ENCODE measurements at places on chromosomes 1 and 21.

DNA sequence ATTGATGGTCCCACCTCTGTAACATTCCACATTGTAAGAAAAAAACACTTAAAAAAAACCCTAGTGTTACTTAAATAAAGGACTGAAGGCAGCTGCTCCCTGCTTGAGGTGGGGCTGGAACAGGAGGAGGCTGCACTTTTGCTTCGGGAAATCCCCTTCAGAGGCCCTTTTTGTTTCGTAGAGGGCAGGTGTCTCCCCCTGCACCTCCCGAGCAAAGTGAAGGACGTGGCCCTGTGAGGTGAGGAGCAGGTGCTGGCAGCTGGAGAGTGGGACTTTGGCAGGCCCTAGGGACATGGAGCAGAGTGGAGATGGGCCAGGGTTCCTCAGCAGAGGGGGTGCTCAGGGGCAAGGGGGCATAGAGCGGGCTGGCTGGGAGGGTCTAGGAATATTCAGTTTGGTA is 33.4 kb upstream of the WNT4 start:
- DNase-seq: peak; percentile 18

GRCh38 chr1:173868266-173869020 is at the start of gene ZBTB37:
Gene ZBTB37 (plus strand): TSS chr1:173868380. CDS start chr1:173870226, 1,846 bp downstream.
- DNase-seq: peak; percentile 93

- no peak for DNase-seq
These were observed 7.3 kb upstream of the HUNK start for GRCh38 chr21:31865429-31865970.

- DNase-seq: peak; percentile 73
These were observed 59.2 kb downstream of the ABCA4 start for GRCh38 chr1:94061513-94062443.

GRCh38 chr21:32306021-32306780 is 7.5 kb downstream of the MRAP start:
- no peak for DNase-seq

- no peak for DNase-seq
These were observed 147.7 kb downstream of the HUNK start for GRCh38 chr21:32020564-32020963.

DNA sequence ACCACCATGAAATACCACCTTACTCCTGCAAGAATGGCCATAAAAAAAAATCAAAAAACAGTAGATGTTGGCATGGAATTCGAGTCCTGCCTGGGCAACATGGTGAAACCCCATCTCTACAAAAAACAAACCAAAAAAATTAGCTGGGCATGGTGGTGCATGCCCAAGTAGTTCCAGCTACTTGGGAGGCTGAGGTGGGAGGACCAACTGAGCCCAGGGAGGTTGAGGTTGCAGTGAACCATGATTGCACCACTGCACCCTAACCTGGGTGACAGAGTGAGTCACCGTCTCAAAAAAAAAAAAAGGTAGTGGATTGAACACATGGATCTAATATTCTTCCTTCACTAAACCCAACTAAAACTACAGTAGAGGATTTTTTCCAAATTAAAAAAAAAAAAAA is 125.9 kb downstream of the CCDC185 start:
- no peak for DNase-seq

DNA sequence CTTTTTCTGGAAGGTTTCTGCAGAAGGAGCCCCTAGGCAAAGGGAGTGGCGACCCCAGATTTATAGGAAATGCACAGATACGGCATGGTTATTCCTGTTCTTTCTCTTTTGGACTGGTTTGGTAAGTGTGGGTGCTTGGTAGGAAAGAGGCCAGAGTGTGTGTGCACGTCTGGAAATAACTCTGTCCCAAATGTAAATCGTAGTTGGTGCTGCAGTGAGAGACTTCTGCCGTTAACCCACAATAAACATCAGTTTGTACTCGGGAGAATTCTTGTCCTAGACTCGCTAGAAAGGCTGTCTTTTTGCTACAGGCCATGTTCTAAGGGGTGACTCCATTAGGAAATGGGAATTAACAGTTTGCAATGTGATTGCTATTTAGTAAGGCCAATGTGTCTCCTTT is 779 bp downstream of the SLC44A3 start:
- peak; percentile 33 for DNase-seq

- no peak for DNase-seq
These were observed 14.7 kb downstream of the PEX14 start for GRCh38 chr1:10489291-10490055.

DNA sequence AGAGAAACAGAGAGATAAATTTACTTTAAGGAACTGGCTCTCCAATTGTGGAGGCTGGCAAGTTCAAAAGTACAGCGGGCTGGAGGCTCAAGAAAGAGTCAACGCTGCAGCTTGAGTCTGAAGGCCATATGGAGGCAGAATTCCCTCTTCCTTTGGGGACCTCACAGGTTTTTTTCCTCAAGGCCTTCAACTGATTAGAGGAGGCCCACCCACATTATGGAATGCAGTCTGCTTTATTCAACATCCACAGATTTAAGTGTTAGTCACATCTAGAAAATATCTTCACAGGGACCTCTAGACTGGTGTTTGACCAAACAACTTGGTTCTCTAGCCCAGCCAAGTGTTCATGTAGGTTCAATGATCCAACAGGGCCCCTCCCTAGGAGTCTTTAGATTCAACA is 117.8 kb downstream of the SLC35F3 start:
- no peak for DNase-seq

GRCh38 chr21:46210378-46211136 is 18.0 kb downstream of the LSS start:
- DNase-seq: no peak

GRCh38 chr21:42520628-42521253 is 7.1 kb downstream of the SLC37A1 start:
- no peak for DNase-seq

DNA sequence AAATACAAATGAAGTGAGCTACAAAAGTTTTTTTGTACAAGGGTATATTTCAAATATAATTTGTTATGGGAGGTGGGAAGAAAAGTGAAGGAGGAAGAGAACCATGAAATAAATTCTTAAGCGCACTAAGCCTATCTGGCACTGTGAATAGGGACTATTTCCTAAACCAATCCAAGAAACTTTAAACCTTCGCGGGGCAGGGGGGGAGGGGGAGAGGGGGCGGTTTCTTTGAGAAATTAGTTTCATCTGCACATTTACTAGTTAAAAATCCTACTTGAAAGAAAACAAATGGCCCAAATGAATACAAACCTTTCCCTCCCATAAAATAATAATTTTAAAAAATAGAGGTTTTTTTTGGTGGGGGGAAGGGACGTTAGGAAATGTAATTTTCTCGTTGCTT is 364 bp downstream of the GOLPH3L start:
- peak; percentile 24 for DNase-seq

DNA sequence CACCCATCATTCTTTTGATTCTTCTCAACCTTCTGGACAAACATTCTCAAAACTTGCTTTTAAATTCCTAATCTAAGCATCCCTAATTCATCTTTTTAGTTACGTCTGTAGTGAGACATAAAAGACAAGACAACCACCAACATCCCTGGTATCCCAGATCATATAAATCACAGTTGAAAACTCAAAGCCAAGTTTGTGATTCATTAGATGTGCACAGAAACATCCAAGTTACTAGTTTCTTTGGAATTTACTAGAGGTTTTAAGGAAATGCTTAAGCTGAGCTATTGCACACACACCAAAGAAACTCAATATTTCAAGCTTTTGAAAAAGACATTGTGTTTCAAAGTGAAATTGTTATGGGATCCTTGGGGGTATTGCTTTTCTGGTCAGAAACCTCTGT is 47.6 kb downstream of the ATP6V1G3 start:
- DNase-seq: peak; percentile 54

DNA sequence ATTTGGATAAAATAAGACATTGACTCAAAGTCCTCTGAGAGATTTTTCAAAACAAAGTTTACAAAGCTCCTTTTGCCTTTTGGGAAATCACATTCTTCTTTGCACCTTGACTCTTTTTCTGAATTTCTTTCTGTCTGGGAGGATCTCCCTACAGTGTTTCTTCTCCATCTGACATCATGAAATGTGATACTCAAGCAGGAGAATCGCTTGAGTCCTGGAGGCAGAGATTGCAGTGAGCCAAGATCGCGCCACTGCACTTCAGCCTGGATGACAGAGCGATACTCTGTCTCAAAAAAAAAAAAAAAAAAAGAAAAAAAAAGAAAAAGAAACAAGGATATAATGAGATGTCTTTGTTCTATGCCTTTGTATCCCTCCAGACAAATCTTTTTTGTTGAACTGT is 13.3 kb upstream of the GRIK1 start:
- DNase-seq: peak; percentile 7

GRCh38 chr1:160085686-160086455 is 4.5 kb downstream of the KCNJ9 start:
- DNase-seq: peak; percentile 79

GRCh38 chr1:46513536-46513935 is 23.9 kb downstream of the DMBX1 start:
- DNase-seq: no peak

DNA sequence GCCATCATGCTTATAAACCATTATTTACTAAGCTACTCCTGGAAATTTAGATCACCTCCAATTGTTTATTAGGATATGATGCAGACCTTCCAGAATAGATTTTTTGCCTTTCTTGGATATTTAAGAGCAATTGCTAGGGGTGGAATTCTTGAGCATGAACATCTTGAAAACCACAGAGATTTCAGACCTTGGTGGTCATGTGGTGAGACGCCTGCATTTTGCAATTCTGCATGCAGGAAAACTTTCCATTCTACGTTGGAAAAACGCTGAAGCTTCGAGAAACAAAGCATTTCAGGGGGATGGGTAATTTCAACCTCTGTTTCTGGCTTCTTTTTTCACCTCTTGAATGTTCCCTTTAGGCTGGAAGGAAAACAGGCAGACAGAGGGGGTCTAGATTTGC is 596.3 kb downstream of the KIF26B start:
- no peak for DNase-seq

GRCh38 chr1:223248770-223249140 is 105.7 kb upstream of the TLR5 start:
- DNase-seq: no peak

DNA sequence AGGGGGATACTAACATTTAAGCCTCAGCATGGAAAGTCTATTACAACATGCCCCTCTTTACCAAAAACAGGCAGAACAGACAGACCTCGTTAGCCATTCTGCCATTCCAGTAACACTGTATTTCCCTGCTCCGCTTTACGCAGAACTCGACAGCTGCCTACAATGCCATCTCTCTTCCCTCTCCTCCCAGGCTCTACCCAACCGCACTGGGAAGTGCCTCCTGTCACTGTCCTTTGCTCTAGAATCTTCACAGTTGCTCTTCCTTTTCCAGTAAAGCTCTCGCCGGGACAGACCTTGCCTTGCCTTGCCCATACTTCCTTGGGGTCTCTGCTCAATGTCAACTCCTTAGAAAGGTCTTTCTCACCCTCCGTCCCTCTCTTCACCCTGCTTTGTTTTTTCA is 22.8 kb downstream of the COA6 start:
- DNase-seq: no peak

DNA sequence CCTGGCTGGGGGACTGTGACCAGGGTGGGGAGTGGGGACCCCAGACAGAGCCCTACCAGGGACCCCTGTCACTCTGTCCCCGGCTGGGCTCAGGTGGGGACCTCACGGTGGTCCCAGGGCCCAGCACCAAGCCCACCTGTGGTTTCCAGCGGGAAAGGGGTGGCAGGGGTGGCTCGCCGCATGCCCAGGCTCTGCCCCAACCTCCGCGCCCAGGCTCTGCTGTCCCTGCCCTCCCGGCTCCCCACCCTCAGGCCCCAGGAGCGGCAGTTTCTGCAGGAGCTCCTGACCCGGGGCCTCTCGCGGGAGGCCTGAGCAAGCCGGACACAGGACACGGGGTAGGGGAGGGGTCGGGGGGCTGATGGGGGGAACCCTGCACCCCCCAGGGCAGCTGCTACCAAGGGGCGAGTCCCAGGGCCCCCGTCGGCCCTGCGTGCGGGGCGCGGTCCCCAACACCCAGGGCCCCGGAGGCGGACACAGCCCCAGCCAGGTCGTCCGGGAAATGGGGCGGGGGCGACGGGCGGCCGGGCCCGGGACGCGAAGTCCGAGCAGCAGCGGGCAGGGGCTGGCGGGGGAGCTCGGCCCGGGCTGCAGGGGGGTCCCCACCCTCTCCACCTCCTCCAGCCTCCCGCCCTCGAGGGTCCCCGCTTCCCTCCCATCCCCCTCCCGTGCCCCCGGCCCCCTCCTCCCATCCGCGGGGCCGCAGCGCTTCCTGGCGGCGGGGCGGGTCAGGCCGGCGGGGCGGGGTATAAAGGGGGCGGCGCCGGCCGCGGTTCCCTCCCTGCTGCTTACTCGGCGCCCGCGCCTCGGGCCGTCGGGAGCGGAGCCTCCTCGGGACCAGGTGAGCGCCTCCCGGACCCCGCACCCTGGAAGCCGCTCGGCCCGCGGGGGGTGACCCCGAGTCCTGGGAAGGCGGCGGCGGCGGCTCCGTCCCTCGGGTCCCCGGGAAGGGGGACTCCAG is at the start of gene COL6A2:
TSS of gene COL6A2 (plus strand) at position 777 of the 958 bp plus-strand sequence.
- DNase-seq: no peak

GRCh38 chr1:185515696-185516095 is 198.7 kb upstream of the IVNS1ABP start:
- DNase-seq: no peak

DNA sequence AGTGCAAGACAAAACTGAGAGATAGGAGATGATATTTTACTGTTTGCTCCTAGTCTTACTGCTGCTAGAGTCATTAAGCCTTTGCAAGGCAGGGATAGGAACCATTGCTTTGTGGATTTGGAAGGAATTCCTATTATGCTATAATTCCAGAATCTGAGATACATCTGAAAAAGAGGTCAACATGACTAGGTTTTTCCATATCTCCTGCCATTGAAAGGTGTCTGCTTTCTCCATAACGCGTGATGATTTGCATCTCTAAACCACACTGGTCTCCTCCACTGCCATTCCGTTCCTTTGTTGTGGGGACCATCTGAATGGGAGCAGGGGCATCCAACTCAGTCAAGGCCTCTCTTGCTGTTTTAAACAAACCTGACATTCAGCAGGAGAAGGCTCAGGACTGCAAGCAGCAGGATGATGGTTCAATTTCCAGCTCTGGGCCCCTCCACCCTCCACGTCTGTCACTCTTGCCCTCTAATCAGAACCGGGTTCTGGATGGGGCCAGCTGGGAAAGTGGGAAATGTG is 45.2 kb downstream of the PLPP3 start:
- DNase-seq: no peak

GRCh38 chr1:113170519-113170918 is 97.5 kb downstream of the LRIG2 start:
- no peak for DNase-seq

DNA sequence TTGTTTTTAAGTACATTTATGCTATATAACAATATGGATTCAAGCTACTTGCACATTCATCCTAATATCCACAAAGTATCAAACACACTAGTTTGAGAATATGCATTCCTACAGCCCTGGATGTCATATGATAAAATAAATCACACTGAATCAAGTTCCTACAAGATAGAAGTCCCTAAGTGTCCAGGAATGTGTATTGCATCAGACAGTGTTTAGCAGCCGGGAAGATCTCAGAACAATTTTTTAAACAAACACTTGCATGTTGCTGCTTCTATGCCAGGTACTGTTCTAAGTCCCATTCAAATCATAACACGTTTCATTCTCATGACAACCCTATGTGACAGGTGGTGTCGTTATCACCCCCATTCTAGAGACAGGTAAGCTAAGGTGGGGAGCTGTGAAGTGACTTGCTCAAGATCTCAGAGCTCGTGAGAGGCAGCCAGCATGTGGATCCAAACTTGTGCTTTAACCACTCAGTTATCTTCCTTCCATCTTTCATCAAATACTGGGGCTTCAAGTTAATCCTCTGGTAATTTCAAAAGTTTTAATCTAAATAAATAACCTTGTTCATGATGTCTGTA is 68.3 kb upstream of the KIF26B start:
- peak; percentile 88 for DNase-seq
